HFFc6 (cell line): ENCODE measurements at places on chromosomes 13 and 19. TPM values are rescaled to one million over a fixed set of nuclear protein-coding genes. Genes with fewer than 3 reads are reported as not detected.

- no peak for DNase-seq
Measured at GRCh38 chr19:47020132-47020805, 632 bp downstream of the NPAS1 start.

- DNase-seq: no peak
Measured at GRCh38 chr13:109789262-109789661, 2.9 kb upstream of the IRS2 start.

- DNase-seq: no peak
Measured at GRCh38 chr13:35285677-35286076, 190.8 kb downstream of the MAB21L1 start.

DNA sequence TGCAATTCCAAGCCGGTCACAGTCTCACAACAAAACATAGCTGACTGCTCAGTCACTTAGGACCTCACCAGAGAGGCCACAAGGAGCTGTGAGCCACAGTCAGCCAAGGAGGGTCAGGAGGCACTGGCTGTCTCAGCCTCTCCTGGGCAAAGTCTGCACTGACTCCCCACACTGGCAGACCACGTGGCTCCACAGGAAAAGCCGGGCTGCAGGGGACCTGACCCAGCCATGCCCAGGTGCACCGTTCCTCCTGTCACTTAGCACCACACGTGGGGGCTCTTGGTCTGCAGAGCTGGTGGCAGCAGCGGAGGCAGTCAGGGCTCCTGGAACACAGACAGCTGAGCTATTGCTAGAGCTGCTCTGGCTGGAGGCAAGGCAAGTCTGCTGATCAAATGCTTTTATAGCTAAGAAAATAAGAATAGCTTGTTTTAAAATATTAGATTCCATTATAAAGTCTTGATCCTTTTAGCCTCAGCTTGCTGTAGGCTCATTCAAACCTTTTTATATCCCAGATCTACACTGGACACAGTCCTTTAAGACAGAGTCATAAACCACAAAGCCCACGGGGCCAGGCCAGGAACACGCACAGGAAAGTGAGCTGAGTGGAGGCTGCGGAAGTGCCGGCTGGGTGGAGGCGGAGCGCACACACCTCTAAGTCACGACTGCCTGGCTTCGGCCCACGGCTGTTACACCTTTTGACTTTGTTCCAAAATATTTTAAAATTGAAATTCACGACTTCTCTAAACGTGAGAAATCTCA, 744.1 kb downstream of the UQCRFS1 start:
- no peak for DNase-seq

GRCh38 chr13:34750078-34750931, 191.8 kb upstream of the NBEA start:
- no peak for DNase-seq

DNA sequence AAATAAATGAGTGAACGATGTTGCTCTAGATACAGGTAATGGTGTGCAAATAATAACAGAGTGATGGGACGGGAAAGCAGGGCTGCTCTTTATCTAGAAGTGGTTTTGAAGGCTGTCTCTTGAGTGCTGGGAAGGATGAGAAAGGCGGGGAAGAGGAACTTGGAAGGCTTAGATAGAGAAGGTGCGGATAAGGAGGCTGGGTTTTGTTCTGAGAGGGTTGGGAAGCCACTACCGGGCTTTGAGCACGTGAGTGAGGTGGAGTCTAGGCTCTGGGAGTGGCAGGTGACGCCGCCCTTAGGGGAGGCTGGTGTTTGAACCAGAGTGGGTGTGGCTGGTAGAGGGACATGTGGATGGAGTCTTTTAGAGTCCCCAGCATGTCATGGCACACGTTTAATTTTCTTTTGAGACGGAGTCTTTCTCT, 811 bp downstream of the ARMC6 start:
- peak; percentile 75 for DNase-seq

- DNase-seq: no peak
Measured at GRCh38 chr19:27828829-27829228, 1384.1 kb downstream of the UQCRFS1 start.

DNA sequence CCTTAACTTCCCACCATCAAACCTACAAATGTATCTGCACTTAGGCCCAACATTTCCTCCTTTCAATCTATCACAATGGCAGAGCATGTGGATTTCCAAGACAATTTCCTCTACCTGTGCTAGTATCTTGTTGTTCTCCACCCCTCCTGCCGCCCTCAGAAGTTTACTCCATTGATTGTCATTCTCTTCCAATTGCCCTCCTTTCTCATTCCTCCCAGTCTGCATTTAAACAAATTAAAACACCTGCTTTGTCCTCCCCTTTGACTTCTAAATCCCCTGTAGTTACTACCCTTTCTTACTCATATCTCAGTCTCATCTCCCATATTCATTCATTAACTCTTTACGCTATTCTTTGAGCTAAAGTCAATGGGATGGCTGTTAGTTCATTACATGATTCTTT, 370.6 kb downstream of the DIAPH3 start:
- no peak for DNase-seq

- no peak for DNase-seq
Measured at GRCh38 chr19:16117594-16118033, 5.9 kb downstream of the RAB8A start.

GRCh38 chr19:31574251-31574973, 225.2 kb upstream of the TSHZ3 start:
- DNase-seq: no peak

DNA sequence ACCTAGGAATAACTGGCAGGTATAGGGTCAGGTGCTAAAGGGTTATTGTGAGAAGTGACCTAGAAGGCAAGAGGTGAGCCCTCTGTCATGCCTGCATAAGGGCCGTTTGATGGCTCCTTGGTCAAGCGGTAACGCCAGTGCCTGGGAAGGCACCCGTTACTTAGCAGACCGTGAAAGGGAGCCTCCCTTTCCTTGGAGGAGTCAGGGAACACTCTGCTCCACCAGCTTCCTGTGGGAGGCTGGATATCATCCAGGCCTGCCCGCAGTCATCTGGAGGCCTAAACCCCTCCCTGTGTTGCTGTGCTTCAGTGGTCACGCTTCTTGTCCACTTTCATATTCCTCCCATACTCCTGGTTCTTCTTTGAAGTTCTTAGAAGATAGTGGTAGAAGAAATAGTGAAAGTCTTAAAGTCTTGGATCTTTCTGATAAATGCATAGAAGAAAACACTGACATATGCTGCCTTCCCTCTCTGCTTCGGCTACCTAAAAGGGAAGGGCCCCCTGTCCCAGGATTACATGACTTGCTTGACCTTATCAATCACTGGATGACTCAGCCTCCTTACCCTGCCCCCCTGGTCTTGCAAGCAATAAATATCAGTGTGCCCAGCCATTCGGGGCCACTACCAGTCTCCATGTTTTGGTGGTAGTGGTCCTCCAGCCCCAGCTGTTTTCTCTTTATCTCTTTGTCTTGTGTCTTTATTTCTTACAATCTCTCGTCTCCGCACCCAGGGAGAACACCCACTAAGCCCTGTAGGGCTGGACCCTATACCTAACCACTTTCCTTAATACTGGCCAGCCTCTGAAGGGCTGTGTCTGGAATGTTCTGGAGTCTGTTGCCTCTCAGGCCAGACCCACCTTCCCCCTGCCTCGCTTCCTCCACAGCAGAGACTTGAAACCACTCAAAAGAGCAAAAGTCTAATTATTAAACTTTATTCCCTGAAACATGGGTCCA, 16.1 kb upstream of the ABCC4 start:
- DNase-seq: no peak

- no peak for DNase-seq
Measured at GRCh38 chr13:86172961-86173360, 373.7 kb upstream of the SLITRK6 start.

GRCh38 chr13:31929031-31929770, 102.4 kb upstream of the FRY start:
- DNase-seq: no peak

GRCh38 chr19:38580080-38580479, 37.7 kb downstream of the MAP4K1 start:
- no peak for DNase-seq

- peak; percentile 100 for DNase-seq
Measured at GRCh38 chr19:58572818-58573657, at the start of gene MZF1. Gene MZF1 (minus strand): TSS chr19:58573335. CDS start chr19:58571389, 1,946 bp downstream.

DNA sequence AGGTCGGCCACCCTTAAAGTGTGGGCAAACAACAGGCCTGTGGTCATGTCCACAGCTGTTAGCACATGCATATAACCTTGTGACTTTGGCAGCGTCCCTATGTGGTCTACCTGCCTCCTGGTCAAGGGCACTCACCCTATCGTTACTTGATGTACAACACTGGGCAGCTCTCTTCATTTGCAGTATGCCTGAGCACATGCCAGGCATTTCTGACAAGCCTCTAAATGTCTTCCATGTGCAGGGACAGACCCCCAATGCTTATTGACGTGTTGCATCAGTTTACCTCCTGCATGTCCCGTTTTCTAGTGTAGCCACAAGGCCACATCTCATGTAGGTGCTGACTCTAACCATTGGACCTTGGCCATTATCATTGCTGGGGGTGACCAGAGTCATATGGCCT, 731.7 kb upstream of the MIR17HG start:
- DNase-seq: no peak

DNA sequence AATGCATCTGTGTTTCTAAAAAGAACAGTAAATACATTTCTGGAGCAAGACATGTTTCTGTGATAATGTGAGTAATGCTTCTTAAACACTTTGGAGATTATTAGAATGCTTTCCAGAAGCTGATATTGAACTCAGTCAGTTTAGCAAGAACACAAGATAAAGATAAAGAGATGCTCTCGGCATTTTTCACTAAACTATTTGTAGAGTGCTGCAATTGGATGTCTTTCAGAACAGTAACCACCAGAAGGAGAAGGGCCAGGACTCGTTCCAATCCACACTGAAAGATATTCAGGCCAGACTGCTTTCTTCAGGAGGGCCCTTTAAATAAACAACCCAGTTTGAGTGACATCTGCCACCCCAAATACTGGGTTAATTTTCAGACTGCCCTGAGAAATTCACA, 456.0 kb downstream of the TBC1D4 start:
- no peak for DNase-seq

- no peak for DNase-seq
Measured at GRCh38 chr13:111610081-111610480, 289.6 kb downstream of the TEX29 start.

DNA sequence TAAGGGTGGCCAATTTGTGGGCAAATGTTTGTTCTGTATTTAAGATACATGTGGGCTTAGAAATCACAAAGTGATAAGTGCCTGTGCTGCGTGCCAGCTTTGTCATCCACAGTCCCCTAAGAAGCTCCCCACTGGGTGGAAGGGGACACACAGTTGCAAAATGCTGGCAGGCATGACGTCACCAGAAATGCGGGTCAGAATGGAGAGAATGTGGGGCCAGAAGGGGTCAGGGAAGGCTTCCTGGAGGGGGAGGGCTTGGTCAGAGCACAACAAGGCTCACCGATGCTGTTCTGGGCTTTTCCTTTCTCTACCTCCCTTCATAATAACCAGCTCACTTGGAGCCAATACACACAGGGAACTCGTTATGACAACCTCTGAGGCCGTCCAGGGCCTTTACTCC, 207.3 kb downstream of the URI1 start:
- DNase-seq: no peak

Gene RASGRP4
- total RNA-seq: not detected in 3 replicates

Gene PRX
- total RNA-seq: 1.1 to 1.5 TPM (median 1.1 TPM) in 3 replicates

Gene JUNB
- 52.1 to 92.0 TPM (median 87.3 TPM) in 3 replicates for total RNA-seq

Gene GPR4
- 3.0 to 15.4 TPM (median 4.0 TPM) in 3 replicates for total RNA-seq

Gene CRX
- total RNA-seq: not detected in 3 replicates

Gene LIPE
- 3.8 to 7.9 TPM (median 5.8 TPM) in 3 replicates for total RNA-seq

Gene MAB21L1
- 42.6 to 48.4 TPM (median 44.0 TPM) in 3 replicates for total RNA-seq

Gene LYL1
- 1.9 and 4.9 TPM in 2 replicates for total RNA-seq

Gene ZNF154
- total RNA-seq: 0.18 TPM in 1 of 3 replicates, not detected in the others

Gene PGLYRP2
- total RNA-seq: not detected in 3 replicates

Gene AP1M2
- total RNA-seq: 0.12 to 0.66 TPM in 2 of 3 replicates, not detected in the other
